CD4-positive, alpha-beta T cell treated with Interleukin-17A for 1 hour (primary cell): ENCODE measurements at places on chromosomes 7 and 10.

- DNase-seq, result no peak
Measured at GRCh38 chr7:132622081-132622480, 45.8 kb upstream of the PLXNA4 start.

- DNase-seq, result no peak
Measured at GRCh38 chr7:97873606-97874005, 1.4 kb upstream of the ASNS start.

GRCh38 chr10:79532-80215 is 30.6 kb upstream of the TUBB8 start:
- DNase-seq, result no peak

DNA sequence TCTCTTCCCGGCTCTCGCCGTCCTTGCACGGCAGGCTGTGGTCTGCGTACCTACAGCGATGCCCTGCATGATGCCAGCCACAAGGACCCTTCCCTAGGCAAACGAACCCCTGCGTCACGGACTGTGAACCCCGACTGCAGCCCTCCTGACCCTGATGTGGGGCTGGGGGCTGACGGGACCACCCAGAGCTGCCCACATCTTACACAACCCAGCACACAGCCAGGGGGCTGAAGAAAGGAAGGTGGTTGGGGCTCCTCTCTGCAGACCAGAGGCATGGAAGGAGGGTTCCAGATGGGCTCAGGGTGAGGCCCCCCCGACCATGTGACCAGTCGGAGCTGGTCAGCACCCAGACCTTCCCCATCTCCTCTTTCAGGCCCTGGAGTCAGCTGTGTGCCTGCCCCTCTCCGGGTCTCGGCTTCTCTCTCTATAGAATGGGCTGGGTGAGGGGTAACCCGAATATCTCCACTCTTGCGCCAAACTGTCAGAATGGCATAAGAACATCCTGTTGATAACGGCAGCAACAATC is 41.4 kb downstream of the EBF3 start:
- DNase-seq, result no peak

GRCh38 chr10:16673443-16673842 is 143.8 kb downstream of the RSU1 start:
- no peak for DNase-seq

DNA sequence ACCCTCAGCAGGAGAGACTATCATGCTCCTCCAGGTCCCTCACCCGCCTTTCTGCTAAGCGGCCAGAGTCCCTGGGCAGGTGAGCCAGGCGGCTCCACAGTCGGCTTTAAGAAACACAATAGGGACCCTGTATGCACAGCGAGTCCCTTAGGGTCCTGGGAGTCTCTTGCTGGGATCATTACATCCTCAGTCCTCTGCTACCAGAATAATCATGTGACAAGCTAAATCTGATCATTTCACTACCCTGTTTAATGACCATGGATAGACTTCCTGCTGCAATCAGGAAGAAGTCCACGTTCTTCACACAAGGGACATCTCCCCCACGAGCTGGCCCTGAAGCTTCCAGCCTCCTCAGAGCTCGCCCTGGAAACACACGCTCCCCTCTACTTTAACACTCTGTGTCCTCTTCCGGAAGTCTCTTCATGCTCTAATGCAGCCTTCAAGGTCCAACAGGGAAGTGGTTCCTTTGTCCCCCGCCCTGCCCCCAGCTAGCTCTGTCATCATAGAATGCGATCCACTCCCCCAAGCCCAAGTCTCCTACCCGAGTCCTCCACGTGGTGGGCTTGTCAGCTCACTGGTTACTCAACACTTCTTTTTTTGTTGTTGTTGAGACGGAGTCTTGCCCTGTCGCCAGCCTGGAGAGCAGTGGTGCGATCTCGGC is 101.5 kb downstream of the RNF216 start:
- DNase-seq, result no peak

DNA sequence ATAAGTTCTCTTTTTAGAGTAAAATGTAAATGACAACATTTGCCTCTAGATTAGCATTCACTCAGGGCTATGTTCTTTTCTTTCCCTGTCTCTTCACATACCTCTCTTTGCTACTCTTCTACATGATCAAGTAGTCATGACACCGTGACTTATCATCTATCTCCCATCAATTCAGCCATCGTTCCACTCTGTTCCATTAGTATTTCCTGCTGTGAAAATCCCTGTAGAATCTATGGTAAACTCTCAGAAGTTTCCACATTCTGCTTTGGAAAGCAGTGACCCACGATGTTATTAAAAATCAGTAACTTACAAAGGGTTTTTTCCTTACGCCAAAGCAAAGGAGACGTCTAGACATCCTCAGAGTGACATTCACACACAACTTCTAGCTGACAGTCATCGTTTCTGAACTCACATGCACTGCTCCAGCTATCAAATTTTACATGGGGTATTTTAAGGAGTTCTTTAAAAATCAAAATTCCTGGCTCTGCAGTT is 135.6 kb downstream of the SEMA3C start:
- DNase-seq, result no peak
